ENCODE measurements at places on chromosomes 13 and 19.

DNA sequence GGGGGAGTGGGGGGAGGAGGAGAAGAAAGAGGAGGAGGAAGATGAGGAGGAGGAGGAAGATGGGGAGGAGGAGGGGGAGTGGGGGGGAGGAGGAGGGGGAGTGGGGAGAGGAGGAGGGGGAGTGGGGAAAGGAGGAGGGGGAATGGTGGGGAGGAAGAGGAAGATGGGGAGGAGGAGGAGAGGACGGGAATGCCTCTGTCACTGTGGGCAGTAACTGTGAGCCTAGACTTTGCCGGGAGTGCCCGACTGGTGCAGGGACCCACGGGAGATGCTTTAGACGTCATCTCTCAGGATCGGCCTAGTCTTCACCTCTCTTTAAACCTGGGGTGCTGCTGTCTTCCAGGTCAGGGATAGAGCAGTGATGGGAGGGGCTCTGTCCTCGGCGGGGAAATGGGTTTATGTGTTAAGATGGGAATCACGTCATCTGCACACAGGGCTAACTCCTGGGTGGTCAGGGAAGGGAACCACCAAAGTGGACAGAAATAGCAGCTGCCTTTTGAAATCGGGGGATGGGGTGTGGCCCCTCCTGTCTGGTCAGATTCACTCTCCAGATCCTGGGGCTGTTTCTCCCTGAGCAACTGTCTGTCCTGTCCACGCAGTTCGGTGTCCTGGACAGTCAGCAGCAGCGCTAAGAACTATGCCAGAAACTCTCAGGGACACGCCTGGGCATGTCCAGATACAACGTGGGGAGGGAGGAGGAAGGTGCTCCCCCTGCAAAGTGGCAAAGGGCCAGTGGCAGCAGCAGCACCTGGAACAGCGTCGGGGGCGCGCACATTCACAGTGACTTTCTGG is 26.9 kb downstream of the GAS6 start:
- no peak for DNase-seq

DNA sequence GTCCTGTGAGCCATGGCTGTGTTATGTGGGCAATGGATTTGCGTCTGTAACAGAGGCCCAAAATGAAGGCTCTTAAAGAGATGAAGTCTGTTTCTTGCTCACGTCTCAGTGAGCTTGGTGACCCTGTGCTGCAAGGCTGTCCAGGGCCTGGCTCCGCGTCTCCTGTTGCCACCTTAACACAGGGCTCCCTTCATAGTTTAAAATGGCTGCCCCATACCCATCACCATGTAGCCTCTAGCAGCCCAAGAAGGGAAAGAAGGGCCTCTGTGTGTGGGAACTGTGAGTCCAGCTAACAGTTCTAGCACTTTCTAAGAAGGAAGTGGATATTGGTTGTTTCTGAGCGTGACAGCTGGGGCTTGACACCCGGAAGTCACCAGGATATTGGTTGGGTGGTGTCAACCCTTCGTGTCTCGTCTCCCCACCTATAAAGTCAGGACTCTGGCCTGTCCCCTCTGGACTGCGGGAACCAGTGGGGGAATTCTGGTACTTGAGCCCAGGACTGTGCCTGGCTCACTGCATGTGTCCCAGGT is 20.9 kb downstream of the TMED1 start:
- no peak for DNase-seq

GRCh38 chr13:40171566-40171965 is 494.9 kb downstream of the FOXO1 start:
- no peak for DNase-seq

GRCh38 chr19:46924874-46925547 is 64.2 kb downstream of the ARHGAP35 start:
- no peak for DNase-seq

GRCh38 chr13:99067159-99067985 is 89.5 kb upstream of the DOCK9 start:
- no peak for DNase-seq

GRCh38 chr13:97417698-97418097 is 16.3 kb upstream of the RAP2A start:
- DNase-seq: no peak

- no peak for DNase-seq
Measured at GRCh38 chr13:104106705-104107393, 1040.6 kb upstream of the SLC10A2 start.

GRCh38 chr13:32426990-32427851 is 709 bp downstream of the N4BP2L1 start:
- peak; percentile 55 for DNase-seq

- DNase-seq: no peak
Measured at GRCh38 chr13:43268632-43269031, 245.2 kb downstream of the DNAJC15 start.

GRCh38 chr19:34411216-34411615 is 7.0 kb downstream of the PDCD2L start:
- DNase-seq: no peak

DNA sequence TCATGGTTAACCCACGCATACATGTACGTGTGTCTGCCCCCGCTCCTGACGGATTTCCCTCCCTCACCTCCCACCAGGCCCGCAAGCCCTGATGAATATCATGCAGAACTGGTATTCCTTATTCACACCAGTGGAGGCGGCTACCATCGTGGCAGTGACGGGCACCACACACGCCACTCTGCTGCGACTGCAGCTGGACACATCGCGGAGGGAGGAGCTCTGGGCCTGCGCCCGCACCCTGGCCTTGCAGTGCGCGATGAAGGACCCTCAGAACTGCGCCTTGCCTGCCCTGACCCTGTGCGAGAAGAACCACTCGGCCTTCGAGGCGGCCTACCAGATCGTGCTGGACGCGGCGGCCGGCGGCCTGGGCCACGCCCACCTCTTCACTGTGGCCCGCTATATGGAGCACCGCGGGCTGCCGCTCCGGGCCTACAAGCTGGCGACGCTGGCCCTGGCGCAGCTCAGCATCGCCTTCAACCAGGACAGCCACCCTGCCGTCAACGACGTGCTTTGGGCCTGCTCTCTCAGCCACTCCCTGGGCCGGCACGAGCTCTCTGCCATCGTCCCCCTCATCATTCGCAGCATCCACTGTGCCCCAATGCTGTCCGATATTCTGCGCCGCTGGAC is 35.0 kb downstream of the ZSWIM4 start:
- no peak for DNase-seq

DNA sequence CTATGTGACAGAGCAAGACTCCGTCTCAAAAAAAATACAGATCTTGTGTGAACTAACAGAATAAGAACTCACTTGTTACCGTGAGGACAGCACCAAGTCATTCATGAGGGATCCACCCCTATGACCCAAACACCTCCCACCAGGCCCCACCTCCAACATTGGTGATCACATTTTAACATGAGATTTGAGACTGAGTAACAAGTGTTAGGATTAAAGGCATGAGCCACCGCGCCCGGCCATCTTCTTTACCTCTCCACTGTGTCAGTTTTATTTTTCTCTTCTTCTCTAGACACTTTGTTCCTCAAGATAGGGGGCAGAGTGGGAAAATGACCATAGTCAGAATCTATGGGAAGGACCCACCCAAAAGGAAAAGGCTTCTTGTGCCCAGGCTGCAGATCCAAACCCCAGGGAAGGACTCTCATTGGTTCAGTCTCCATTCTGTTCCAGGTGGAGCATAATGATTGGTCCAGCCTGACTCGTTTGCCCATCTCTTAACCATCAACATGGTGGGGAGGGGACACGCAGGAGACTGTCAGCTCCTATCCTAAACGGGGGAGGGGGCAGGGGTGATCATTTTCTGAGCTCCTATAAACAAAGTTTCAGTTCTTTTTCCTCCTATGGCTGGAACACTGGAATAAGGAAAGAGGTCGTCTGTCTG is 1.3 kb upstream of the CALM3 start:
- DNase-seq: no peak

DNA sequence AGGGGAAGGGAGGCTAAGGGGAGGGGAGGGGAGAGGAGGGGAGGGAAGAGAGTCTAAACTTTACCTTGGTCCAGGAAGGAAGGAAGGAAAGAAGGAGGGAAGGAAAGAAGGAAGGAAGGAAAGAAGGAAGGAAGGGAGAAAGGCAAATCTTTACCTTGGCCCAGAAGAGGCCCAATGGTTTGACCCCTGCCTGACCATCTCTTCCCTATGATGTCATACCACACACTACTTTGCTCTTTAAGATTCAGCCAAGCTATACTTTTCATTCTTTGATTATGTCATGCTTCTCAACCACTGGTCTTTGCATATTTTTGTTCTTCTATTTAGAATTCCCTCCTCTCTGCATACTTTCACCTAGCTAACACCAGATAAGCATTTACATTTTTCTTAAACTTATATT is 1077.5 kb downstream of the PCDH9 start:
- DNase-seq: no peak

DNA sequence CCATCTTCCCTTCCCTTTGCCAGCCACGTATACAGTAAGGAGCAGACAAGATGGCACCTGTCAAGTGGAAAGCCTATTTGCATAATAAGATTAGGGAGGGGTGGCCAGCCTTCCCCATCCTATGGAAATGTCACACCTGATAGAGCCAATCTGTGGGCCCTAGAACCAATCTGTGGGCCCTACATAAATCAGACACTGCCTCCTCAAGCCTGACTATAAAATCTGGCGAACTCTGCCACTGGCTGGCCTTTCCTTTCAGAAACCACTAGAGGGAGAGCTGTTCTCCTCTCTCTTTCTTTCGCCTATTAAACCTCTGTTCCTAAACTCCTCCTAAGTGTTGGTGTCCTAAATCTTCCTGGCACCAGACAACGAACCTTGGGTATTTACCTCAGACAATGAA is 231.5 kb upstream of the KLHL1 start:
- no peak for DNase-seq

DNA sequence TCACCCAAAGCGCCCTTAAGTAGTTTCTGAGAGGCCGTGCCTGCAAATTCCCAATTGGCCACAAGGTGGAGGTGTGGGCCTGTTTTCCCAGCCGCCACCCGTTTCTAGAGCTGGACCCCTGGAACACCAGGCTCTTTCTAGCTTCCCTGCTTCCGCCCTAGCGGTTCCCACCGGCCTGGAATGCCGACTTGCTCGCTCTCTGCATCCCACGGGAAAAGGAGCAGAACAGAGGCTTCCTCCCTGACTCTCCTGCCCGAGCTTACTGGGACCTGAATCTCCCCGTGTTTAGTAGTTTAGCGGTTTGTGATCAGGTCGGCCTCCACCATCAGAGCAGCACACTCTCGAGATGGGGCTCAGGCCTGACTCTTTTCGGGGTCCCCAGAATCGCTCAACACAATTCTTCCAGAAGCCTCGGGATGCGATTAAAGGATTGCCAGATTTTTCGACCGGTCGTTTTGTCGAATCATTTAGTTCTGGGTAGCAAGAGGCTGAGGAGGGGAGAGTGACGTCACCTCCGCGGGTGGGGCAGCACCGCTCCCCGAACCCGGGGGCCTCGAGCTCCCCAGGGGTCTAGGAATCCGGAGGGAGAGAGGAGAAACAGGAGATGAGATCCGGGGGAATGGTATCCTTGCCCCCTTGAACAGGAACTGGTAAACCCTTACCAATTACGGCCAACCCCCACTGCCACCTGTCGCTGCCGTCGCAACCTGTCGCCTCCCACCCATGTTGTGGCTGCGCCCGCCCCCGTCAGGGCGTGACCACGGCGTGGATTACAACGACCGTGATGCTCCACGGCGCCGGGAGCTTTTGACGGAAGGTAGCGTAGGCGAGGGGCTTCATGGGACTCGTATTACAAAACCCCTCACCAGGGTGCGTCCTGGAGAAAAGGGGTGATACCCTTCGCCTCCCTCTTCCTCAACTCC is 8.0 kb downstream of the NAPSA start:
- DNase-seq: peak; percentile 79

DNA sequence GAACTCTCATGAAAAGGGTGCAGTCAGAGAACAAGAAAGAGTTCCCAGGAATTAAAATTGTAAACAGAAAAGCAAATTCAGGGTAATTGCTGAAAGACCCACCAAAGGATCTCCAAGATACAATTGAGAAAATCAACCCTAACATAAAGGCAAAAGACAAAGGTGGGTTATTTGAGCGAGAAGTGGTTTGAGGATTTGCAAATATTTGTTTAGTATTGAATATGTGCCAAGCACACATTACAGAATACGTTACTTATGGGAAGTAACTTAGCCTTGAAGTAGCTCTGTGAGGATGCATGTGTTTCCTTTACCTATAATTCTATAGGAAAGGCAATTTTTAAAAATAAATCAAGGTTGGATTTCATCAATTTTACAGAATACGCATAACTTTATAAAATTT is 10.0 kb upstream of the CEACAM21 start:
- no peak for DNase-seq

- peak; percentile 76 for DNase-seq
Measured at GRCh38 chr19:12956446-12957388, at the start of gene GADD45GIP1. Gene GADD45GIP1 (minus strand): TSS chr19:12957223. CDS start chr19:12957212, 11 bp downstream.

GRCh38 chr13:46140044-46140443 is 35.2 kb upstream of the CPB2 start:
- DNase-seq: no peak

- no peak for DNase-seq
Measured at GRCh38 chr13:87667686-87668085, 3.5 kb upstream of the SLITRK5 start.

DNA sequence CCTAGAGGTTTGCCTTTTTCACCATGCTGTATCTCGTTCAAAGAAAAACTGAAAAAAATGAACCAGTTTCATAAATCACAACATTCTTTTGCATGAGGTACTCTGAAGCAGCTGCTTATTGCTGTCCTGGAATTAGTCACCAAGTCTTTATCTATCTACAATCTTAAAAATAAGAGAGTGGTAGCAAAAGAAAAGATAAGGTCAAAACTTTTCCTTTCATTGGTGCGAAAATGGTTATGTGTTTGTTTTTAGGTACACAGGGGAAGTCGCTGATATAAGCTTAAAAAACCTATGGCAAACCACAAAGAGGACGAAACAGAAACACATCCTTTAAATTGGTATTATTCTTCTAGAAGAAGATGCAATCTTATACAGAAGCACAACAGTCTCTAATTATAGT is 20.7 kb downstream of the OBI1 start:
- no peak for DNase-seq

DNA sequence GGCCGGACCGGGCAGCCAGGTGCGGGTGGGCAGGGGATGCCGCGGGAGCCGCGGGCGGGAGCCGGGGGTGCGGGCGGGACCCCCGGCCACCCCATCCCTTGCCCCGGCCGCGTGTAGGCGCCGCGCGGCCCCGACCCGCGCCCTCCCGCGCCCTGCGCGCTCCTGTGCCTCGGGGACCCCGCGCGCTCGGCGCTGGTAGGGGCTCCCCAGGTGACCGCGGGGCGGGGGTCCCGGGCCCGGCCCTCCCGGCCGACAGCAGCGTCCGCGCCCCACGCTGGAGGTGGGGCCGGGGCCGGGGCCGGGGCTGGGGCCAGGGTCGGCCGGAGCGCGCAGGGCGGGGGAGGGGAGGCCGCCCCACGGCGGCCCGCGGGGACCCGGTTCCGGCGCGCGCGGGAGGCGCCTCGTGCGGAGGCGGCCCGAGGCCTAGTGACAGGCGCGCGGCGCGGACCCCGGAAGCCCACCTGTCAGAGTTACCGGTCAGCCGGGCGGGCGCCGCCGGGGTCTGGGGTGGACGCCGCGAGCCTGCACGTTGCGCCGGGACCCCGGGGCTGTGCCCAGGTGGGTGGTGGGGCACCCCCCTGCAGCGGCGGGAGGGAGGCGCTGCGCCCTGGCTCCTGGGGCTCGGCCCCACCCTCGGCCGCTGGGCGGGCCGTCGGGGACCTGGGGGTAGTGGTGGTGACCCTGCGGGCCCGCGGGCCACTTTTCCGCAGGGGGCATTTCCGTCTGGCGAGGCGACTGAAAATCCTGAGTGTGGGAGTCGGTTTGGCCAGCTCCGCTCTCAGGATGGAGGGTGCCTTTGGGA is 518 bp downstream of the TFDP1 start:
- DNase-seq: no peak

GRCh38 chr19:47232422-47233211 is 1.6 kb upstream of the BBC3 start:
- no peak for DNase-seq

Data from stimulated activated naive CD4-positive, alpha-beta T cell (primary cell).